ENCODE measurements at places on chromosomes 2 and 18. TPM values are rescaled to one million over a fixed set of nuclear protein-coding genes. Genes with fewer than 3 reads are reported as not detected.

DNA sequence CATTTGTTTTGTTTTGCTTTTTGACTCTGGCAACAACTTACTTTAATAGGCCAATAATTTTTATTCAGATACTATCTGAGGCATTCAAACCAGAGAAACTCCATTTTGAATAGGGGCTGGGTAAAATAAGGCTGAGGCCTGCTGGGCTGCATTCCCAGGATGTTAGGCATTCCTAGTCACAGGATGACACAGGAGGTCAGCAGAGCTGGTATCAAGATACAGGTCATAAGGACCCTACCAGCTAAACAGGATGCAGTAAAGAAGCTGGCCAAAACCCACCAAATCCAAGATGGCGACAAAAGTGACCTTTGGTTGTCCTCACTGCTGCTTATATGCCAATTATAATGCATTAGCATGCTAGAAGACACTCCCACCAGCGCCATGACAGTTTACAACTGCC lies 102.2 kb upstream of the XPO1 start:
- peak; percentile 69 for DNase-seq
- H3K4me1 ChIP-seq: peaks cover 11% of the 10 kb centered on the region
- H3K4me3 ChIP-seq: no peak overlapping the region
- H3K36me3 ChIP-seq: no peaks in the 10 kb centered on the region

GRCh38 chr2:226515344-226516055 lies 284.1 kb downstream of the IRS1 start:
- H3K36me3 ChIP-seq: no peaks in the 10 kb centered on the region
- DNase-seq: no peak
- H3K27me3 ChIP-seq: no peaks in the 10 kb centered on the region
- no peak overlapping the region for H3K27ac ChIP-seq

DNA sequence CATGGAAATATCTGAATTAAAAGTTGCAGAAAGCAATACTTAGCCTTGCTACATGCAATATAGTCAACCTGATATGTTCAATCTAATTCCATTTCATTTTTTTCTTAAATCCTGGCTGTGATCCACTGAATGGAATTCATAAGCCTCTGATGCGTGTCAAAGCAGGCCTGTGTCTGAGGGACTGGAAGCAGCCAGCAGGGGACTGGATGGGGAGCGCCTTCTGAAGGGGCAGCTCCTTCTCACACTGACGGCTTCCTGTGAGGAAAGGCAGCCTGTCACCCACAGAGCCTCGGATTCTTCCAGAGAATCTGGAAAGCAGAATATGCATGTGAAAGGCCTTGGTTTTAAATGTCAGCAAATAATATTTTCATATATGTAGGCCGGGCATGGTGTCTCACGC lies 73.5 kb downstream of the KCNF1 start:
- H3K4me1 ChIP-seq: no peaks in the 10 kb centered on the region
- no peak overlapping the region for H3K27ac ChIP-seq
- DNase-seq: no peak
- H3K27me3 ChIP-seq: no peaks in the 10 kb centered on the region

DNA sequence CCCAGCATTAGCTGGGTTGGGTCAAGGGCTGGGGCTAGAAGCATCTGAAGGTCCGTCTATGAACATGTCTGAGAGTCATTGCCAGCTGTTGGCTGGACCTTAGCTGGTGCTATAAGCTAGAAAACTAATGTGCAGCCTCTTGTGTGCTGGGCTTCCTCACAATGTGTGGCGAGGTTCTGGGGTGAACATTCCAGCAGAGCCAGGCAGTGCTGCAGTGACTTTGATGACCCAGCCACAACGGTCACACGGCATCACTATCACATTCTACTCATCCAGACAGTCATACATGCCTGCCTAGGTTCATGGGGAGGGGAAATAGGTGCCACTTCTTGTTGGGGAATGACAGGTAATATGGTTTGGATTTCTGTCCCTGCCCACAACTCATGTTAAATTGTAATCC lies 260.5 kb downstream of the CYP26B1 start:
- no peak for DNase-seq
- H3K4me1 ChIP-seq: peaks cover 19% of the 10 kb centered on the region
- H3K36me3 ChIP-seq: no peaks in the 10 kb centered on the region
- H3K27ac ChIP-seq: no peak overlapping the region

The TBR1 gene
- total RNA-seq: not detected

GRCh38 chr18:76449111-76449453 lies 46.0 kb downstream of the ZNF516 start:
- no peaks in the 10 kb centered on the region for H3K27me3 ChIP-seq
- H3K27ac ChIP-seq: no peak overlapping the region
- no peaks in the 10 kb centered on the region for H3K4me1 ChIP-seq
- no peak overlapping the region for H3K4me3 ChIP-seq

- no peak for DNase-seq
- H3K4me3 ChIP-seq: no peak overlapping the region
- no peaks in the 10 kb centered on the region for H3K36me3 ChIP-seq
- H3K27ac ChIP-seq: no peak overlapping the region
- no peaks in the 10 kb centered on the region for H3K4me1 ChIP-seq
These were observed 352.4 kb downstream of the LRP1B start for GRCh38 chr2:141778315-141778835.

DNA sequence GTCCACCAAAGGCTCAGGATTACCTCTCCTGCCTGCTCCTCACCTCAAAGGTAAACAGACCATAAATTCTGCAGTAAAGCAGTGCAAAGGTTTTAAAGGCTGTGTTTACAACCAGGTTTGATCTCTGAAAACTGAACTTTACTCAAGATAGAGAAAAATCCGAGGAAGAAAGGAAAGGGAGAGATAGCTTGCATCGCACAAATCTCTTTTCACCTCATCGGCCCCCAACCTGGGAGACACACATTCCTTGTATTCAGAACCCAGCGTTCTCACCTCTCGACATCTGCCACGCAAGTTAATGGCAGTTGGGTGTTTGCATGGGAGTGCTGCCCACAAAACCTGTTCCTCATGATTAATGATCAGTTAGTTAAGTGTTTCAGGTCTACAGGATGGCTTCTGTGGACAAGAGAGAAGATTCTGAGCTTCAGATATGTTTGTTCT lies 72.6 kb downstream of the GATA6 start:
- no peak overlapping the region for H3K27ac ChIP-seq
- H3K36me3 ChIP-seq: no peaks in the 10 kb centered on the region
- H3K4me1 ChIP-seq: no peaks in the 10 kb centered on the region
- no peaks in the 10 kb centered on the region for H3K27me3 ChIP-seq

DNA sequence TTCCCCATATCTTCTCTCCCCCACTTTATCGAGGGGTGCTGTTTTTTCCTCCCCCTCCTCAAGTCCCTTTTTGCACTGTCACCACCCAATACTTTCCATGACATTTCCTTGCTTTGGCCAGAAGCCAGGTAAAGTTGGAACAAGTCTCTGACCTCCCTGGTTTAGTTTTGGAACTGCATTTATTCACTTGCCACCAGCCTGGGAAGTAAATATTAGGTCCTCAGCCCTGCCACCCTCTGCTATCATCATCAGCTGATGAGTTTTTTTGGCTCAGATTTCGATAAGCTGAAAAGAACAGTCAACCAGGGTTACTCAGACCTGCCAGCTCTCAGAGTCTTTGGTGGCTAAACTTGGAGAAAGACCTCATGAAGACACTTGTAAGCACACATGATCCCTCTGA lies 47.0 kb downstream of the DHRS9 start:
- no peaks in the 10 kb centered on the region for H3K4me1 ChIP-seq
- no peaks in the 10 kb centered on the region for H3K36me3 ChIP-seq
- no peak overlapping the region for H3K27ac ChIP-seq
- no peak overlapping the region for H3K4me3 ChIP-seq

DNA sequence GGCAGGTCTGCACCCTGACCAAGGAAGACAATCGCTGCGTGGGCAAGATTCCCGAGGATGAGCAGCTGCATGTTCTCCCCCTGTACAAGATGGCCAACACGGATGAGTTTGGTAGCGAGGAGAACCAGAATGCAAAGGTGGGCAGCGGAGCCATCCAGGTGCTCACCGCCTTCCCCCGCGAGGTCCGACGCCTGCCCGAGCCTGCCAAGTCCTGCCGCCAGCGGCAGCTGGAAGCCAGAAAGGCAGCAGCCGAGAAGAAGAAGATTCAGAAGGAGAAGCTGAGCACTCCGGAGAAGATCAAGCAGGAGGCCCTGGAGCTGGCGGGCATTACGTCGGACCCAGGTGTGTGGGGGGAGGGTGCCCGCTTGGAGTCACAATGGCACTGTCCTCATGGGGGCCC lies 48.4 kb downstream of the BOLA3 start:
- no peaks in the 10 kb centered on the region for H3K4me1 ChIP-seq
- no peaks in the 10 kb centered on the region for H3K27me3 ChIP-seq
- DNase-seq: no peak

All from PC-9 (cell line).